ENCODE measurements at places on chromosomes 12 and 14.

GRCh38 chr14:74140374-74140850, 55.7 kb downstream of the LIN52 start:
- DNase-seq: no peak

GRCh38 chr12:31362759-31363415, 36.9 kb upstream of the SINHCAF start:
- DNase-seq: no peak

DNA sequence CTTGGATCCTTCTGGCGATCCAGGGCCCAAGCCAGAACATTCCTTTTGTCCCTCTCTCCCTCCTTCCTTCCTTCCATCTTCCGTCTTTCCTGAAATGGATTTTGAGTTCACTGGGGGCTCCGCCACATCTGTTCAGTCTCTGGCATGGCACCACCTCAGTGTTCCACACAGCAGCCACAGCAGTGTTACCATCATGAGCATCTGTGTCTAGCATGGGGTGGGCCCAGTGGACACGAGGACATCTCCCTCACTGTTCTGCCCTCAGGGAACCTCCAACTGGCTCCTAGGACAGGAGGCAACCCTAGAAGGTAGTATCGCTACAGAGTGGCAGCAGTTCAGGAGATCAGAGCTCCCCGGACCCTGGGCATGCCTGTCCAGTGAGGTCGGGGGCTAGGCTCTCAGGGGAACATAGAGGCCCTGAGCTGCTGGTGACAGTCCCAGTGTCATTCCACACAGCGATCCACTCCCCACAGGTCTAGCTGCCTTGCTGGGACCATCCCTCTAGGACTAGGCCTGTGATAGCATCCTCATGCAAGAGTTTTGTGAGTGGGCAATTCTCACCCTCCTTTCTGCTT, 59.0 kb downstream of the GALNT16 start:
- no peak for DNase-seq

GRCh38 chr14:92520102-92521057, 6.8 kb downstream of the RIN3 start:
- no peak for DNase-seq

- DNase-seq: no peak
These were observed 5.7 kb downstream of the SERPINA9 start for GRCh38 chr14:94470311-94470710.

- no peak for DNase-seq
These were observed 1.3 kb upstream of the TBC1D15 start for GRCh38 chr12:71838231-71838630.

DNA sequence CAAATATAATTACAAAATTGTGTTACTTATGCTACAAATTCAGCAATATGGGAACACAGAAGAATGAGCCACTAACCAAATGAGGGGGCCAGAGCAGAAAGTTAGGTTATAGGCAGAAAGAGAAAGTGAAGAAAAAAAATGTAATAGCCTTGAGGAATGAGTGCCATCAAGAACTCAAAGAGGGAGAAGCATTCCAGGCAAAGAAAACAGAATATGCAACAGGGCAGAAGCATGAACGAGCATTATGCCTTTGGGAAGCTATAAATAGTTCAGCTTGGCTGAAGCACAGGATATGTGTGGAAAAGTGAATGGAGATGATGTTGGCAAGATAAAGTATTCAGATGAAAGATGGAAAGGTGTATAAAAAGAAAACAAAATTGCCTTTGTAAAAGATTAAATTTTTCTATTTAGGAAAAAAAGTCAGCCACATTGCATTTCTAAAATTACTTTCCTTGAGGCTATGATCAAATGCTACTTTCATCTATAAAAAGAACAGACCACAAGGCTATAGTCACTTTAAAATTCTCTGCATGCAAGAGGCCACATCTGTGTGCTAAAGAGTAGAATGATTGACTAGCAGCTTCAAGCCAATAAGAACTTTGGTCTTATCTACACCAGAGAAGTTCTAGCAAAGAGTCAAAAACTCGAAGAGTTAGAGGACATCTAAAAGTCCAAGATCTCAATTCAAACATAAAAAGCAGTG, 193.6 kb upstream of the GARIN6 start:
- no peak for DNase-seq
